NCI-H1092 (cell line): ENCODE measurements at places on chromosomes 6 and 20.

- no peak for DNase-seq
Observed at GRCh38 chr6:44452725-44453124, 65.2 kb downstream of the CDC5L start.

DNA sequence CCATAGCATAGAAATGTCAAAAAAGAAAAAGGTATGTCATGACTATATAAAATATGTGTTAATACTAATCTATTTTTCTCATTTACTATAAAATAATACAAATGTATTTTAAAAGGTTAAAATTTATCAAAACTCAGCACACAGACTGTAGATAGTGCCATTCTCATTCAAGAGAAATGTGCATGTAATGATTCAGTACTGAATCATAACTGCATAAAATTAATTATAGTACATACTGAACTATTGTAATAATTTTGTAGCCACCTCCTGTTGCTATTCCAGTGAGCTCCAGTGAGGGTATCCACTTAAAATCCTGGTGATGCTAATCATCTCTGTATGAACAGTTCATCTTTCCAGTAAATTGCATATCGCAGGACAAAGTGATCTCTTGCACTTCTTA, 82.8 kb downstream of the HMGCLL1 start:
- DNase-seq: no peak

GRCh38 chr6:2725999-2726567, 24.6 kb downstream of the MYLK4 start:
- no peak for DNase-seq

- no peak for DNase-seq
Observed at GRCh38 chr6:93344333-93344835, 75.0 kb downstream of the EPHA7 start.

DNA sequence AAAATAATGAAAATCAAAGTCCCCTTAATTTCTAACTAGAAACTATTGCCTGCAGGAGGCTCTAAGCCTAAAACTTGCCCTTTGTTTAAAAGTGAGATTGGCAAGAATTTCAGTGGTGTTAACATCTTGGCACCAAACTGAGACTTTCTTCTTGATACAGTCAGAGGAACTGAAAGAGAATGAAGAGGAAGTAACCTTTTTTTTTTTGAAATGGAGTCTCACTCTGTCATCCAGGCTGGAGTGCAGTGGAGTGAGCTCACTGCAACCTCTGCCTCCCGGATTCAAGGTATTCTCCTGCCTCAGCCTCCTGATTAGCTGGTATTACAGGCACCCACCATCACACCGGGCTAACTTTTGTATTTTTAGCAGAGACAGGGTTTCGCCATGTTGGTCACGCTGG, 3.6 kb downstream of the DOP1A start:
- no peak for DNase-seq

DNA sequence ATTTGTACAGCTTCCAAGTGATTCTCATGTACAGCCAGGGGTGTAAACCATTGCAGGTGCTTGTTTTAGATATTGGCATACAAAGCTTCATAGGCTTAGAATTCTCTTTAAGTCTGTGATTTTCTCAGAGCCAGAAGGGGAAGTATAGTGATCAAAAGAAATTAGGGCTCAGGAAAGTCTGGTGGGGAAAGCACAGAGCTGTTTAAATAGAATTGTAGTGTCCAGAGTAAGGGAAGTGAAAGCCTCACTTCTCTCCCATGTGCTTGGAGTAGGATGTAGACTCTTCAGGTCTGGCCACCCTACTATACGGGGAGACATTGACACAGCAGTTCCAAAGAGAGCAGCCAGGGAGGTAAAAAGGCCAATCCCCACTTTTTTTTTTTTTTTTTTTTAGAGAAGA, 10.4 kb downstream of the GCNT2 start:
- no peak for DNase-seq

DNA sequence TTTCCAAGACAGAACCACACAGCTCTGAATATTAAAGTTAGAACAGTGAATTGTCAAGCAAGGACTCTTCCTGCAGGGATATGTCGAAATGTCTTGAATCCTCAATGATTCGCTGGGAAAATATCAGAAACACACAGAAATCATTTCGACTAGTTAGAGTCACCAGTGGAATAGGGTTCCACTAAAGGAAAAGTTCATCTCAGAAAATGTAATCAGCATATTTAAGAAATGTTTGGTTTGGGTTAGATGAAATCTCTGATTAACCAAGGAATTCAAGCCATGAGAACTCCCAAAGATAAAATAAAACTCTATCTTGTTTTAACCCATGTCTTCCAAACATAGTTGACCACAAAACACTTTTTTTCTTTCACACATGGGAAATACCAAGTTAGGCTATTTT, 621.0 kb upstream of the NRSN1 start:
- DNase-seq: no peak

DNA sequence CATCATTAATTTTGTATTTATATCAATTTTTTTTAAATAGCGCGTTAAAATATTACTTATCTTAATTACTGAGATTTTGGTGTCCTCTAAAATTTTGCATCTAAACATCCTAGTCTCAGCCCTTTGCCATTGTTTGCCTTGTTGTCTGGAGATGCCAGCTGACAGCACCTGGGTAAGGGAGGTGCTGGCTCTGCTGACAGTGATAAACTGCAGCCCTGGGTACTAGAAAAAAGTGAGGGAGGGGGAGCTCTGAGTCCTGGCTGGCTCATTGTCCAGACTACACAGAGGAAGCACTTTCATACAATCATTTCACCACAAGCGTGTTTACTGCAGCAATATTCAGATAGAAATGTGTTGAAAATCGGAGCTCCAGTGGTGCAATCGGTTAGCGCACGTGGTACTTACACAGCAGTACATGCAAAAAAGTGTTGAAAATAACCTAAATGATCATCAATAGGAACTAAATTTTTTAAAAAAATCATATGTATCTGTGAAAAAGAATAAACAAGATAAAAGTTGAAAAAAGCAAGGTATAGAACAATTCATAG, 18.5 kb upstream of the UBR2 start:
- no peak for DNase-seq

DNA sequence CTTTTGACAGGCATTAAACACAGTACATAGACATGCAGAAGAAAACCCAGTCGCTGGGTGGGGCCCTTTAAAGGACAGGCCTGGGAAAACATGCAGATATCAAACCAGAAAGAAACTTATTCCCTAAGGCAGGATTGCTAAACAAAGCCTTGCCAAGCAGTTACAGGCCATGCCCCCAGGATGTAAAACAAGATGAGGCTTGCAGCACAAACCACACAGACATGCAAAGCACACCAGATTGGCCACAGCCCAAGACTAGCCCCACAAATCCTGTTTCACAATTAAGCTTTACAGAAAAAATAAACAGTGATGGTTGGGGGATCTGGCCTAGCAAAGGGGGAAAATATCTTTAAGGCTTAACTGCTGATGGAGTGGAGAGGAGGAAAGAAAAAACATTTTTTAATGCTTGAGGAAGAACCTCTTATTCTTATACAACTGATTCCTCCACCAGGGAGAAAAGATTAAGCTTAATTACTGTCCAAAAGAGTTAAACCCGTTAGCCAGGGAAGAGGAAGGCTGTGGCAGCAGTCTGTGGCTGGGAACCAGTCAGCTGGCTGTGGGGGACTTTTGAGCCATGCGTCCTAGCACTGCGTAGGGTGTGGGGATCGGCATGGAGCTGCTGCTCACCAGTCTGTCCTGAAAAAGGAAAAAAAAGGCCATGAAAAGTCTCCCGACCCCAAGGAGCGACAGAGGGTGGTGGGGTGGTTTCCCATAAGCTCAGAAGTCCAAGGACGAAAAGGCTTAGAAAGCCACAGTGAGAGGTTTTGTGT, 28.4 kb downstream of the COL19A1 start:
- DNase-seq: no peak

- DNase-seq: no peak
Observed at GRCh38 chr6:169231790-169232506, 21.7 kb downstream of the THBS2 start.

DNA sequence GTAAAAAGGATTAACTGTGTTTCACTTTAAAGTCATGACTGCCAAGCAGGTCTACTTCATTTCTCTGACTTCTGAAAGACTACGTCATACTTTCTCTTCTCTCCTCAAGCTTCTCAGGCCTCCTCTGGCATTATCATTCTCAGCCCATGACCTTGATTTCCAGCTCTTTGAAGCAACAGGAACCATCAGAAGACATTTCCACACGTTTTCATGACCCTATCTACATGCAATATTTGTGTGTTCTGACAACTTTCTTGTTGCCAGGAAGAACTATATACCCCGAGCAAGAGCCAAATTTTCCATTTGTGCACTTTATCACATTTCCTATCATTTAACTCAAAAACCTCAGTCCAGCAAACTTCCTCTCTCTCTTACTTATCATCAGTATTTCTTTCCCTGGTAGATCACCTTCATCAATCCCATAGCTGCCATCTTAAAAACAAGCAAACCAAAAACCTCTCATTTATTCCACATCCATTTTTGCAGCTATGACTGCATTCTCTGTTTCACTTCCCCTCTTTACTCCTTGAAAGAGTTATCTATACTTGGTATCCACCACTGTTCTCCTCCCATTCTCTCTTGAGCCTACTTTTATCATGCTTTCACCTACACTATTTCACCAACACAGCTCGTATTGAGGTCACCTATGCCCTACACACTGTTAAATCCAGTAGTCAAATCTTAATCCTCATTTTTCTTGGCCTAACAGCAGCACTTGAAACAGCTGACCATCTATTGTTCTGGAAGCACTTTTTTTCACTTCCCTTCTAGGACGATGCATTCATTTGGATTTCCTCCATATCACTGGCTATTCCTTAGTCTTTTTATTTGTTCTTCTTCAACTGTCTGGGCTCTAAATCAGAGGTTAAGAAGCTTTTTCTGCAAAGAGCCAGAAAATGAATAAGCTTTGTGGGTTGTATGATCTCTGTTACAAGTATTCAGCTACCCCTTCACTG, 47.1 kb downstream of the STX7 start:
- no peak for DNase-seq

- DNase-seq: no peak
Observed at GRCh38 chr6:126156973-126157372, 170.6 kb downstream of the TRMT11 start.

DNA sequence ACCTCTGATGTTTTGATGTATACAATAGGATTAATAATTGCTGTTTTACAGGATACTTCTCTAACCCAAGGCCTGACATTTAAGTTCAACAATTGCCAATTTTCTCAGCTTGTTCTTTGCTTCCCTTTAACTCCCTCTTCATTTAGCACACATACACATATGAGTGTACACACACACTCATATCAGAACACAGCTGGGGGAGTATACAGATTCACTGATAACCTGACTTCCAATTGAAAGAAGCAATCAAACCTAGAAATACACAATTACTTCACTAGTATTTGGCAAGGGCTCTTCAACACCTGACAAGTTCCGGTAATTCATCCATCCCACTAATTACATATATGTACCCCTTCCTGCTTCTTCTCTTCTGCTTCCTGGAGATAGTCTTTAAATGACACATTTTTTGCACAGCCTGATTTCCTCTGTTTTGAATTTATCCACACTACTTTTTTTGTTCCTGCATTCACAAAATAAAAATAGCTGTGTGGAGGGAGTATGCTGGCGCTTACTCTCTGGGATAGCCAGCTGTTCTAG, 11.2 kb downstream of the UST start:
- DNase-seq: no peak

DNA sequence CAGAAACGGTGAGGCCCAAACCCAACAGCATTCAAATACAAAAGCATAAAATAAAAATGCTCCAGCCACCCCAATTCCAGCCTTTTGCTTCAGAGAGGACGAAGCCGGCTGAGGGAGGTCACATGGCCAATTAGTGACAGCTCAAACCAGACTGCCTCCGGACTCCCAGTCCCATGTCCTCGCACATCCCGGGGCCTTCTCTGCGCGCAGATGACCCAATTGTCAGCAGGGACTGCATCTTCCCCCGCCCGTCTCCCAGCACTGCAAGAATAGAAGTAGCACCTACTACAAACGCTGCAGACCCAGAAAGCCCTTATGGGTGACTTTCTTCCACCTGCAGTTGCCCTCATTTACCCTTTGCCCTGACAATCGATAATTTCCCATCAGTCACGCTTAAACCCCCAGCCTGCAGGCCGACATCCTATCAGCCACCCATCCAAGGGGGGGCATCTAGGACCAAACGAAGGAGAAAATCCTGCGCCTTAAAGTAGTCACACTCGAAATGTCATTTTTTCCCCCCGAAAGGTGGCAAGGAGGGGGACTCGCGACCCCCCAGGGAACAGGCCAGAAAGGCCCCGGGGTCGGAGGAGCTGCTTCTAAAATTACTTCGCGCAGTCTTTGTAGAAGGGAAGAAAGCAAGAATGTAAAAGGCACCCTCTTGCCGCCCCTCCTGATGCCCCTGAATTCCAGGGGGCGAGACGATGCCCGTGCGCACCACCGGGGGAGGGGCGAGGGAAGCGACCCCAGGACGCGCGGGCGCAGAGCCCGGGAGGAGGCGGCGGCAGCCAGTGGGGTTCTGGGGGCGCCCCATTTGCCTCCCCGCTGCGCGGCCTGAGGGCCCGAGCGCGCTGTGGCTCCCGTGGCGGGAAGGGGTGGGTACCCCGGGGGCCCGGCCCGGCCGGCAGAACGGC, 792 bp downstream of the SLC23A2 start:
- DNase-seq: no peak

DNA sequence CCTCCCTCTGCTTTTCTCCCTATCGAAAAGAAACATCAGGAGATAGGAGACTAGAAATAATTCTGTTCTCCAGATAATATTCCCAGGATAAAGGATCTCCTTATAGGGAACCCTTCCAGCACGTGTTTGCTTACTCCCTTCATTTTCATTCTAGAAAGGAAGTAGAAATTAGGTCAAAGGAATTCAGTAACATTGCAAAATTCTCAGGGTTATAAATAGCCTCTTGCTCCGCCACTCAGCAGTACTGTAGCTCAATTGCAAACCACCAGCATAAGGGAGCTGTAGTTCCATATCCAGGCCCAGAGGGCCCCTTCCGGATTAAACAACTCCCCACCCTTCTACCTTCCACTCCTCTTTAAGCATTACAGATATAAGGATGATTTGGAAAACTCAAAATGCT, 6.2 kb downstream of the ELMO2 start:
- DNase-seq: no peak

DNA sequence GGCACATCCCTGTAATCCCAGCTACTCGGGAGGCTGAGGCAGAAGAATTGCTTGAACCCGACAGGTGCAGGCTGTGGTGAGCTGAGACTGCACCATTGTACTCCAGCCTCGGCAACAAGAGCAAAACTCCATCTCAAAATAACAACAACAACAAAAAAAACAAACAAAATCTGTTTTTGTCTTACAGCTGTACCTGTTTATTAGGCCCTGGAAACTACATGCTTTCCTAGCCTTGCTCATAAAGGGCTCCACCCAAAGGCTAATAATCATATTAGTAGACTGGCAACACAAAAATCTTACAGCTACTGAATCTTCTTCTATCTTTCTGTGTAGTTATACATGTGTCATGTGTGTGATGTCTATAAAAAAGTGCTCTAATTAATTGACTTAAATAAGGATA, 503.9 kb upstream of the EYS start:
- no peak for DNase-seq
